ENCODE measurements at places on chromosomes 5 and 9.

- DNase-seq: no peak
Measured at GRCh38 chr5:10634562-10634961, 70.7 kb downstream of the ANKRD33B start.

GRCh38 chr9:111178331-111179055, 140.2 kb upstream of the LPAR1 start:
- DNase-seq: no peak

DNA sequence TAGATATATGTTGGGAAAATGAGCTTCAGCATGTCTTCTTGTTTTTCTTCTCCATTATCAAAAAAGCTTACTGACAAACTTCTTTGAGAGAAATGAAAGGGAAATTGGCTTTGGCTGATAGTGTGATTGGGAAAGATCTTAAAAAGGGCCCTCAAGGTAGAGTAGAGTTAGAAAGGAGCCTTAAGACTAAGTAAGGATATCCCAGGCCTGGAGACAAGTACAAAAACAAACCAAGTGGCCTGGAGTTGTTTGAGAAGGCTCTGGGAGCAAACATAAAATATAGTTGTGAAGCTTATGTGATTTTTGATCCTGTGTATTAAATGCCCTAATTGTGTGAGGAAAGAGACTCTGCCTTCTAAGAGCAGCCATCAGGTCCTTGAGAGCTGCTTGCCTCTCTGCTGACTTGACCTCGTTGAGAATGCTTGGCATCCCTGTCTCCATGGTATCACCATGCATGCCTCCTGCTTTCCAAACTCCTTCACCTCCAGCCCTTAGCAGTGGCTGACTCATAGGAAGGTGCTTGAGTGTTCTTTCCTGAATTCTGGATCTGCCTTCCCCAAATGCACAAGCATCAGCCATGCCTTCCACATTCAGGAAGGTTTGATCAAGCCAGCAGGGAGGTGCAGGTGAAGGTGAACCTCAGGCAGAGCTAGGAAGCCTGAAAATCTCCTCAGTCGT, 78.9 kb downstream of the SMARCA2 start:
- no peak for DNase-seq

- DNase-seq: no peak
Measured at GRCh38 chr9:114223564-114224246, 68.4 kb downstream of the COL27A1 start.

DNA sequence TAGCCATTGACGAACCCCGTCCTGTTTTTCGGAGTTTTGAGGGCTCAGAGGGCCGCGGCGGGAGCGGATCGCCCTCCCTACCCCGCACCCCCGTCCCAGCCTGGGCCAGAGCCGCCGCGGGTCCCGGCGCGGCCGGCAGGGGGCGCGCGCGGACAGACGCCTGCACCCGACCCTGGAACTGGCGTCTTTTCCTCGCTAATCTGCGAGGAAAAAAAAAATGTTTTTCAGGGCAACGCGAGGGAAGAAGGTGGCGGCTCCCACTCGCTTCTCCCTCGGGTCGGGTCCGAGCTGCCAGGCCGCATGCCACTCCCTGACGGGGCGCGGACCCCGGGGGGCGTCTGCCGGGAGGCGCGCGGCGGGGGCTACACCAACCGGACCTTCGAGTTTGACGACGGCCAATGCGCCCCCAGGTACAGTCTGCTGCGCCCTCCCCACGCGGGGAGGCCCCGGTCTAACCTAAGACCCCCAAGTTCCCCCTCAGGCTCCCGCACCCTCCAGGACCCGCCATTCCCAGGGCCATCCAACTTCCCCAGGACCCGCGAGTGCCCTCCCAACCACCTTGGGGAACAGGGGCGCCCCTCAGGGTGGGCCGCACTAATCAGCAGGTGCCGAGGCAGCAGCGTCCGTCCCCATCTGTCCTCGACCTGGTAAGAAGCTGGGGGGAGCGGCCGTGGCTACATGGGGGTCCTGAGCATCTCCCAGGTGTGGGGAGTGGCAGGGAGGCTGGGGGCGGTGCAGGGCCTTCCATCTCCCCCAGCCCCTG, at the start of gene KCNT1:
Gene KCNT1, plus strand, starts transcription at position 227 of the 763 bp plus-strand sequence. Its CDS starts 74 bp downstream, at position 301.
- peak; percentile 40 for DNase-seq

- DNase-seq: no peak
Measured at GRCh38 chr9:137354153-137354844, 52.2 kb upstream of the NRARP start.

- DNase-seq: no peak
Measured at GRCh38 chr5:119318256-119318894, 37.4 kb upstream of the TNFAIP8 start.

DNA sequence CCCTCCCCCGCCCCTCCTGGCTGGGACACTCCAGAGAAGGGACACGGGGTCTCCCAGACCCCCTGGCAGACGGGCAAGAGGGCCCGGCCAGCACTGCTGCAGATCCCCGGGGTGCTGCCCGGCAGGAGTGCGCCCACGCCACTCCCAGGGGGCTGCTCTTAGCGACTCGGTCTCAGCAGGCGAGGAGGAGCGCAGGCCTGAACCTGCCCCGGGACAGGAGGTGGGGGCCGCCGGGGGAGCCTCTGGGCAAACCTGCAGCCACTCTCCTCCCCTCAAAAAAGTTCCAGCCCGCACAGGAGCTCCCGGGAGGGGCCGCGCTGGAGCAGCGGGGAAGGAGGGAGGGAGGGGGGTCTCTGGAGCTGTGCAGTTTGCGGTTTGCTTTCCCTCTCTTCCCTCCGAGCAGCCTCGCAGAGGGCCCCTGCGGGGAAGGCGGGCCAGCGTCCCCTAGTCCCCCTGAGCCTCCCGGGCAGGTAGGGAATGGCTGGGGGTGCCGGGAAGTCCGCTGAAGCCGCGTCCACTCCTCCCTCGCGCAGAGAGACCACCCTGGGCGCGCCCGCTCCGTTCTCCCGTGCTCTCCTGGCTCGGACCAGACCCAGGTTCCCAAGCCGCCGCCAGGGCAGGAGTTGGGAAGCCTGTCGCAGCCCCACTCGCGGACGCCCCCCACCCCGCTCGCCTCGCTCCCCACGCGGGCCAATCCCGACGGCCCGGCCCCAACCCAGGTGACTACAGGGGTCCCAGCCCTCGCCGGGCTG, 44.2 kb downstream of the NACC2 start:
- no peak for DNase-seq

- no peak for DNase-seq
Measured at GRCh38 chr5:124873188-124873587, 126.7 kb upstream of the ZNF608 start.

Data from stimulated activated CD4-positive, alpha-beta T cell treated with anti-CD3 and anti-CD28 coated beads, Interleukin-4, amount 100 ng/mL, for 48 hours (primary cell).